Stimulated activated CD8-positive, alpha-beta memory T cell treated with anti-CD3 and anti-CD28 coated beads, Interleukin-7, amount 100 ng/mL, for 4 hours (primary cell): ENCODE measurements at places on chromosomes 11 and 22.

- no peak for DNase-seq
These were observed 2.7 kb upstream of the PIM3 start for GRCh38 chr22:49957826-49958365.

- DNase-seq, result no peak
These were observed 18.4 kb upstream of the LRRC55 start for GRCh38 chr11:57163160-57163868.

GRCh38 chr11:105244160-105244825, 104.7 kb upstream of the CARD18 start:
- no peak for DNase-seq

- DNase-seq, result no peak
These were observed 15.7 kb upstream of the TTC36 start for GRCh38 chr11:118511601-118512000.

DNA sequence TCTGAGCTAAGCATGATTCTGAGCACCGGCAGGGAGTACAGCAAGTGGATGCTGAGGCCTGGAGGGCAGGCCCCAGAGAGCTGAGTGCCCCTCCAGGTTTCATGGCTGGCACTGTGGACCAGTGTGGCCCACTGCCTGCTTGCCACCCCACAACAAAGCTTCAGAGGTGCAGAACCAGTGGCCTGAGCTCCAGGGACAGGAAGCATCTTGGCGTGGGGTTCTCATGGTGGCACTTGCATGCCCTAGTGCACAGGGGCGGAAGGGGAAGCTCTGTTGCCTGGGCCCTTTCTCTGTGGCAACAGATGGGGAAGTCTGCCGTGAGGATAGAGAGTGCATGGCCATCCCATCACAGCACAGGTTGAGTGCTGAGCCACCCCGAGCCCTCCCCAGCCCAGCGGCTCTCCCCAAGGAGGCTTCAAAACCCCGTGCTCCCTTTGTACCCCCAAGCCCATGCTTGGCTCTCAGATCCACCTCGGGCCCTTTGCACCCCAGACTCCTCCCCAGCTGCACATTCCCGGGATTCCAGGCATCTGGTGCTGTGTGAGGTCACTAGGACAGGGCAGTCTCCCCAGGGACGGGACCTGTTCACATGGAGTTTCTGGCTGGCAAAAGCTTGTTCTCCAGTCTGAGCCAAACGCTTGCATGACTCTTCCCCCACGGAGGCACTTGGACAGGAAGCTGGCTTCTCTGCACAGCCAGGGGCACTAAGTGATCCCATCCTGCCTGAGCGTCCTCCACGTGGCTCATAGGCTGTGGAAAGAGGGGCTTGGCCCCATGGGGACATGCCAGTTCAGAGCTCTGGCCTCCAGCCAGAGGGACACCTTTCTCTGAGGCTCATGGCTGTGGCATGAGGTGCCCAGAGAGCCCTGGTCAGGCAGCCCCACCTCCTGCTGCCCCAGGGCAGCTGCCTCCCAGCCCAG, 4.2 kb downstream of the SLC25A1 start:
- DNase-seq, result no peak

GRCh38 chr11:22780952-22781593, 48.5 kb downstream of the SVIP start:
- DNase-seq, result no peak

GRCh38 chr22:30247561-30247960, 1.0 kb upstream of the LIF start:
- no peak for DNase-seq

GRCh38 chr22:48919851-48920589, 907.7 kb downstream of the BRD1 start:
- no peak for DNase-seq

- DNase-seq, result no peak
These were observed at the start of gene VPREB3 for GRCh38 chr22:23754220-23754919. TSS of gene VPREB3 (minus strand) at chr22:23754425. CDS start at chr22:23754363, 62 bp downstream.

- DNase-seq, result no peak
These were observed 29.8 kb downstream of the LIF start for GRCh38 chr22:30216710-30217109.

DNA sequence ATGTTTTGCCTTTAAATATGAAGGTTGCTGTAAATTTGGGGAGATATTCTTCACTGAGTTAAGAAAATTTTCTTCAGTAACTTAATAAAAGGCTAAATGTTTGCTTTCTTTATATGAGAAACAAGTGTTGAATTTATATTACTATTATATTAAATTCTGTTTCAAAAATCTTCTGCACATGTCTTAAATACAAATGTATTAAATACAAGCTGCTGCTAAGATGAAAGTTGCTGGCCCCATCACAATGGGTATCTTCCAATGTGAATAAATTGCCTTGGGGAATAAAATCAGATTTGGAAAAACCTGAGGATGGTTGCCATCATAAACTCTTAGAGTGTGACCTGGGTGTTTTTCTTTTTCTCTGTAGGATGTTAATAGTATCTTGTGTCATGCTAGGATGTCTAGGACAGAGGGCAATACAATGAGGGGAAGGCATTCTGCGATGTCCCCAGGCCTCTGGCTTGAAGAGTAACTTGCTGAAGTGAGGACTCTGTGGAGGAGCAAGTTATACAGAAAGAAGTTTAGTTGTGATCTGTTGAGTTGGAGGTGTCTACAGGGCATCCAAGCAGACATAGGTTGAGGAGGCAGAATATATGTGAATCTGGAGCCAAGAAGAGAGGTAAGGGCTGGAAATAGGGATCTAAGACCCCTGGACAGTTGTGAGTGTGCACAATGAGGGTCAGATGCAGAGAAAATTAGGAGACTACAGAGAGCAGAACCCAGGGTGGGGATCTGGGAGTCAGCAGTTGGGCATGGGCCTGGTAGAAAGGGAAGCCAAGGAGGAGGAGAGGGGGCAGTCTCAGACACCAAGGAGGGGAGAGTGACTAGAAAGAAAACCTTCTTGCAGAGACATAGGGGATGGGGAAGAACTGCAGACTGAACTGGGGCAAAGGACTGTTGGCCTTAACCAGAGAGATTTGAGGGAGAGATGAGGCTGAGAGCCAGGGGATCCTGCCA, 4.8 kb downstream of the IGLL5 start:
- no peak for DNase-seq

DNA sequence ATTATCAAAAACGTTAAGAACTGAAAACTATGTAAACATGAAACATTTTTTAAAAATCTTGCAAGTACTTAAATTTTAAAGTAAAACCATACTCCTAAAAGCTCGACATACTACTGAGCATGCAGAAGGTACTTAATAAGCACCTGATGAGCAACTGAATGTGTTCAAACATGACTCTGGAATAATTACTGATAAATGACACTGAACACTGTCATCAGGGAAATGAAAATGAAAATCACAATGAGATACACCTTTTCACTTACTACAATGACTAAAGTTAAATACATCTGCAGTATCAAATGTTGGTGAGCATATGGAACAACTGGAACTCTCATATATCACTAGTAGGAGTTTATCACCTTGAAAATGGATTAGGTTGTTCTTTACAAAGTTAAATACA, 65.2 kb downstream of the PICALM start:
- DNase-seq, result no peak

DNA sequence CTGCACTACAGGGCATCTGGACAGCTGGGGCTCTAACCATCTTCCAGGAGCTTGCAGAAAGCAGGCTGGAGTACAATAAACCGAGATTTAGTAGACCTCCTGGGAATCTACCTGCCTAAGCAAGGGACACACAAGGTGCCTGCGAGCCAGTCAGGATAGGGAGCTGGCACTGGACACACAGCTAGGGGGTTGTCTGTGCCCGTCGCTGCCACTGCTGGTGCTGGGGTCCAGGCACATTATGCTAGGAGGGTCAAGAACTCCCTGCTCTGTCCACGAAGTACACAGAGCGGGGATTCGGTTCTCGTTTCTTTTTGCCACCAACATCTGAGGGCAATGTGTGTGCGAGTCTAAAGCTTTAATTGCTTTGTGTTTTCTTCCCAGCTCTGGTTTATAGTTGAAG, 4.2 kb downstream of the RIC8A start:
- DNase-seq, result no peak

- DNase-seq, result no peak
These were observed 61.1 kb downstream of the DEPDC5 start for GRCh38 chr22:31814942-31815341.

GRCh38 chr11:85791409-85791990, 19.4 kb downstream of the SYTL2 start:
- no peak for DNase-seq

DNA sequence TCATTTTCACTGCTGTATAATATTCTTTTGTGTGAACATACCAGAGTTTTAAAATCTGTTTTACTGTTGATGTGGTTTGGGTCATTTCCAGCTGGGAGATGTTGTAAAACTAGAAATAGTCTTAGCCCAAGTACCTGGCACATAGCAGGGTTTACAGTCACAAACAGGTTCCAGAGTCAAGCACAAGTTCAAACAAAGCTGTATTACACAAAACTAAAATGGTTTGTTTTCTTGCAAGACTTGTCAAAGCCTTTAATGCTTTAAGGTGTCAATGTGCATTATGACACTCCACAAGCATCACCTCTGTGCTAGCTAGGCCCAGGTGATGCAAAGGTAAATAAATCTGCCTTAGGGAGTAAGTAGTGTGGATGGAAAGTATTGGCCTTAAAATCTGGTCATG, 379.1 kb downstream of the MN1 start:
- no peak for DNase-seq

GRCh38 chr11:134532921-134533421, 120.9 kb upstream of the B3GAT1 start:
- no peak for DNase-seq

GRCh38 chr11:10657308-10658271, 36.0 kb downstream of the IRAG1 start:
- no peak for DNase-seq

GRCh38 chr11:9756461-9756860, 92.6 kb downstream of the SWAP70 start:
- no peak for DNase-seq

- no peak for DNase-seq
These were observed 13.9 kb upstream of the TP53AIP1 start for GRCh38 chr11:128956401-128957201.

DNA sequence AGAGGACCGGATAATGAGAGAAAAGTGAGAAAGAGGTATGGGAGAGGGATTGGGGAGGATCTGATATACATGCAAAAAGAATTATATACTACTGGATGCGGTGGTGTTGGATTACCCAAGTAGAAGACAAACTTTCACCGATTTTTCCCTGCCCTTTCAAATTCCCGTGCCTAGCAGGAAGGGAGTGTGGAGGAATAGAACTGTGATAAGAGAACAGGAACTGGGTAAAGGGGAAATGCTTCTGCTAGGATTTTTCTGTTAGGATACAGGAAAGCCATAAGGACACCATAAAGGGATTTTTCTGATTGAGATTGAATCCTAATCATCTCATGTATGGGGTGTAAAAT, 480 bp upstream of the MTMR2 start:
- no peak for DNase-seq

DNA sequence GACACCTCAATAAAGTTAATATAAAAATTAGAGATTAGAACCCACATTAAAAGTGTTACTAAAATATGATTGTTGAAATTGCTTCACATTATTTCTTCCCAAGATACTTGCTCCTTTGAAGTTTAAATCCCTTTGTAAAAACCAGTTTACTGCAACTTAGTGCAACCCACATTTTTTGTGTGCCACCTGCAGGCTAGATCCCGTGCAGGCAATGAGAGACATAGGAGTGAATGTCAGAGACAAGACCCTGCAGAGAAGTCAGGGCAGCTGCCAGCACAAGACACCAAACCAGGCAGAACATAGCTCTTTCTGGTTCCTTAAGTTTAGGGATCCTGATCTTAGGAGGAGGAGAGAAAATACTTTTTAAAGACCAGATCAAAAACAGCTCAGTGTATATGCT, 142.8 kb upstream of the MTNR1B start:
- no peak for DNase-seq

DNA sequence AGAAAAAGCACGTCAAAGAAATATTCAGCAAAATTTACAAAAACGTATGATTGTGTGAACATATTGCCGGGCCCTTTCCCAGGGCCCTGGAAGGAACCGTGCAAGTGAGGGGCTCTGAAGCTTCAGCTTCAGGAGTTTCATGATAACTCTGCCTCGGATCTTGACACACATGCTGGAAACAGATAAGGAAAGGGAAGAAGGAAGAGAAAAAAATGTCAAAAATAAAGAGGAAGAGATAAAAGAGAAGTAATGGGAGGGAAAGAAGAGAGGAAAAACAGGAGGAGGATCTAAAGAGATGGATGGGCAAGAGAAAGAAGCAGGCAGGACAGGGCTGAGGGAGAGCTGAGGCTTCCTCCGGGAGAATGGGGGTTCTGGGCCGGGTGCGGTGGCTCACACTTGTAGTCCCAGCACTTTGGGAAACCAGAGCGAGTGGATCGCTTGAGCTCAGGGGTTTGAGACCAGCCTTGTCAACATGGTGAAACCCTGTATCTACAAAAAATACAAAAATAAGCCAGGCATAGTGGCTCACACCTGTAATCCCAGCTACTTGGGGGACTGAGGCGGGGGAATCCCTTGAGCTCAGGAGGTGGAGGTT, 2.7 kb upstream of the TMPRSS4 start:
- no peak for DNase-seq

DNA sequence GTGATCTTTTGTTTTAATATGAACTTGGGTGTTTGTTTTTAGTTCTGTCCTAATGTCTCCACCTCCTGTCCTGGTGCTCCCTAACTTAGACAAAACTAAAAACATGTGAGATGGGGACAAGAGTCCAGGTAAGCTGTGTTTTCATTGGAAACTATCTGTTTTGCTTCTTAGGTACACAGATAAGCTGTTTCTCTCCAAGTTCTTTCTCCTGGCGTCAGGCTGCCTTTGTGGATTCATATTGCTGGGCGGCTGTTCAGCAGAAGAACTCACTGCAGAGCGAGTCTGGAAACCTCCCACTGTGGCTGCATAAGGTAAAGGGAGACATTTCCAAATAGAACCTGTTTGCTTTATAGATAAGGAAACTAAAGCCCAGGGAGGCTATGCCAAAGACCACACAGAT, 24.7 kb downstream of the PANX1 start:
- no peak for DNase-seq

DNA sequence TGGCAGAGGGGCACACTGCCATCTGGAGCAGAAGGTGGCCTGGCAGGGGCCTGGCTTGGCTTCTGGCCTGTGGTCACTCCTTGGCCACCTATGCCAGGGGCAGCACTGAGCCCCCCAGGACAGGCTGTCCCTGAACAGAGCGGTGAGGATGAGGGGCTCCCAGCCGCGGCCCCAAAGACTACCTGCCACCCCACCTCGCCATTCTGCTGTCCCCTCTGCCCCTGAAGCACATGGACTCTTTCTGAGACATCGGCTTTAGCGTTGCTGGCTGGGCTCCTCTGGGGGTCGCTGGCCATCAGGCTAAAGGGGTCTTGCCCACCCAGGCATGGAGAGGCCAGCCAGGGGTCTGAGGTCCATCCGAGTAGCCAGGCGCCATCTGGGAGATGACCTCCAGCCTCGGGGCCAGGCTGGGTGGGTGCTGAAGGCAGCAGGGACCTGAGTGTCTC, 87.8 kb downstream of the WNT7B start:
- DNase-seq, result no peak

DNA sequence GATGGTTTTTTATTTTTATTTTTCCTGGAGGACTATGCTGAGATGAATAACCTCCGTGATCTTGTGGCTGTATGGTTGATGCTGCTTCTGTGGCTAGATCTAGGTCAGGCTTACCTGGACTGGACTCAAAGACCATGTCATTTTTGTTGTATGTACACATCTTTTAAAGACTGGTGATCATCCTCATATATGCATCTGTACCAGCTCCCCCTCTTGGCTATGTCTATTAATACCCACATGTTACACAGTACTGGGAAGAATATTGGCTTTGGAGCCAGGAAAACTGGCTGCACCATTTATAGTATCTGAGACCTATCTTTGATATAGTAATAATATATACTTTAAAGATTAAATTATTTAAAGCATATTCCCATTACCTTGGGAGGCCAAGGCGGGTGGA, 18.4 kb upstream of the PITPNB start:
- no peak for DNase-seq
